ENCODE measurements at places on chromosomes 4 and X. TPM values are rescaled to one million over a fixed set of nuclear protein-coding genes. Genes with fewer than 3 reads are reported as not detected.

The PRSS48 gene
- total RNA-seq, result not detected

The MSX1 gene
- 1.2 TPM for total RNA-seq

The HHIP gene
- total RNA-seq, result 7.8 TPM

The PDLIM3 gene
- 4.2 TPM for total RNA-seq

The HAND2 gene
- 1.0 TPM for total RNA-seq

The DIAPH2 gene
- total RNA-seq, result 9.8 TPM

The F8A2 gene
- not detected for total RNA-seq

The ARHGEF6 gene
- 1.8 TPM for total RNA-seq

The GPR143 gene
- total RNA-seq, result 0.45 TPM

The MPC1L gene
- not detected for total RNA-seq

The GC gene
- not detected for total RNA-seq

The ABCD1 gene
- total RNA-seq, result 4.5 TPM

The CFAP99 gene
- 0.20 TPM for total RNA-seq

The TRAM1L1 gene
- 3.5 TPM for total RNA-seq

The CT83 gene
- total RNA-seq, result not detected

The GPRASP1 gene
- total RNA-seq, result 10.9 TPM

The NEXMIF gene
- 10.7 TPM for total RNA-seq

The PNMA6A gene
- 2.0 TPM for total RNA-seq

The WNK3 gene
- 22.1 TPM for total RNA-seq

The LAMTOR3 gene
- 44.5 TPM for total RNA-seq

The CLIC2 gene
- total RNA-seq, result 1.2 TPM

The YY2 gene
- 0.87 TPM for total RNA-seq

The CTAG2 gene
- total RNA-seq, result not detected

The TRIML2 gene
- total RNA-seq, result 0.36 TPM

The USP11 gene
- 104 TPM for total RNA-seq

The TXK gene
- total RNA-seq, result 2.4 TPM

The KLKB1 gene
- 0.45 TPM for total RNA-seq

The HSFX2 gene
- 0.31 TPM for total RNA-seq

The MFAP3L gene
- 1.0 TPM for total RNA-seq

The FRG2 gene
- total RNA-seq, result not detected

The ERVMER34-1 gene
- total RNA-seq, result 0.34 TPM

The GABRG1 gene
- total RNA-seq, result 0.16 TPM

The BTC gene
- total RNA-seq, result 0.45 TPM

The SSX4B gene
- not detected for total RNA-seq

The GSX2 gene
- total RNA-seq, result 0.58 TPM

The PRSS12 gene
- 2.0 TPM for total RNA-seq

The CXCR3 gene
- total RNA-seq, result not detected

The TMEM187 gene
- total RNA-seq, result 4.0 TPM

The MAPK10 gene
- total RNA-seq, result 64.2 TPM

The MXRA5 gene
- total RNA-seq, result 0.73 TPM

The SLC49A3 gene
- total RNA-seq, result not detected

The VSIG4 gene
- not detected for total RNA-seq

The COMMD8 gene
- 14.8 TPM for total RNA-seq

The TRPC5OS gene
- total RNA-seq, result not detected

The PDZD4 gene
- 0.30 TPM for total RNA-seq

The ASMT gene
- total RNA-seq, result not detected

The NUP54 gene
- 50.0 TPM for total RNA-seq

Measured in motor neuron (in vitro differentiated cells).